ENCODE measurements at places on chromosomes 5 and 9.

GRCh38 chr5:11792621-11793020, 111.6 kb downstream of the CTNND2 start:
- no peak for DNase-seq

DNA sequence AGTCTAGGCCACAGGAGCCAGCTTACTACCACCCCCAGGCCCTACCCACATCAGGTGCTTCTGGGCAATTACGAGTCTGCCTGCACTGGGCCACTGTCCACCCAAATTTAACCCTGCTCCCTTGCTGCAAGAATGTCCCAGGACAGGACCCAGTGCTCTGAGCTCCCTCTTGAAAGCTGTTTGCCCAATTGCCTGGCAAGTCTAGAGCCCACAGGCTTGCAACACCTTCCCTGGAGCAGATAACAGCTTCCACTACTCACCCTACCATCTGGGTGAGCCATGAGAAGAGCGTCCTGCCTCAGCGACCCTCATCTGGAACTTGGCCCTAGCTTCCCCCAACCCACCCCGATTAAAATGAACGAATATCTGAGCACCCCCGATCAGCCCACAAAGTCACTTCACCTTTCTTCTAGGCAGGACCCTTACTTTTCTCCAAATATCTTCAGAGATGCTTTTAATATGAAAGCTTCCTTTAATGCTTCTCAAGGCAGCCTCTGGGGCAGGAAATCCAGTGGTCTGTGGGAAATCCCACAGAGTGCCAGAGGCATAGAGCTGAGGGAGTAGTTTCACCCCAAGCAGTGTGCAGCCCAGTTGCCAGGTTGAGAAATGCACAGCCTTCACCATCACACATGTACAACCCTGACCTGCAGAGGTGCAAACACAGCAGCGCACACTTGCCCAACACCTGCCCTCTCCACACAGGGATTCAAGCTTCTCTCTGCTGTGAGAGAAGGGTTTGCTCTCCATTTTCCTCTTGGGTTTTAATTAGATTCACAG, 10.6 kb downstream of the ACSL6 start:
- no peak for DNase-seq

DNA sequence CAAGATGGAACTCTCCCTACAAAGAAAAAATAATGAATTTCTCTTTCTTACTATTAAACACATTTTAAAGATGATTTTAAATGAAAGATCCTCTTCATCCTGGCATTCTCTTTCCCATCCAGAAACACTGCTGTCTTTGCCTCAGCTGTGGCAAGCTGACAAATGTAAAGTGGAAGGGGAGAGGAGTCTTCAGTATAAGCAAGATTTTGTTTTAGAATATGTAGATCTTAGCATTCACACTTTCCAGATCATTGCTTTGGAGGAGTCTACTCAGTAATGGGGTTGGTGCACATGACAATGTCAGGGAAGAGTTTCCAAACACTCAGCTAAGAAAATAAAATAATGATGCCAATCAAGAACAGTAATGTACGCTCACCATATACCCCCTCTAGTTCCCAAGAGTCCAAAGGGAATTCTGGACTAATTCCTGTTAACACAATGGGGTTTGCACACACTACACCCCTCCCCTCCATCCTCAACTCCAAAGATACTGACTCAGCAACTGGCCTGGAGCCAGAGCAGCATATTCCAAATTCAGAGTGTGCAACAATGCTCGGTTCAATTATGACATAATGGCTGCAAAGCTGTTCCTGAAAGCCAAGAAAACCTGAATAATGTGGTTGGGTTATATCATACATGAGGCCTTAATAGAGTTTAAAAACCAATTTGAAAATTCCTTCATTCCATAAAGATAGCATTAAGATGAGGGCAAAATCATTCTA, 4.6 kb downstream of the C5orf63 start:
- no peak for DNase-seq

DNA sequence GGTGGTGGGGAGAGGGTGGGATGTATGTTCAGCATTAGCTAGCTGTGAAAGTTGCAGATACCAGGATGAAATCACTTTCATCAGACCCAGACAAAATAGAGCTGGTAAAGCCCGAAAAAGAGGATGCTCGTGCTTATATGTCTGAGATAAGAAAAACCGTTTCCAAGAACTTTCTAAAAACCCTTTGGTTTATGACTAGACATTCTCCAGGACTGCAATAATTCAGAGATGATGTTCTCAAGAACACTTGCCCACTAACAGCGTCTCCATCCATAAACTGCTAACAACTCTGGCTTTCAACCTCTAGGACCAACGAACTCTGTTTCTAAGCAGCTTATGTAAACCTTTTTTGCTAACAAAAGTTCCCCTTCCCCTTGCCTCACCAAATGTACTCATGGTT, 8.4 kb upstream of the AMACR start:
- DNase-seq: no peak

GRCh38 chr5:133202066-133202665, 150.4 kb downstream of the HSPA4 start:
- DNase-seq: no peak

- no peak for DNase-seq
These were observed 338.2 kb downstream of the NFIB start for GRCh38 chr9:13975611-13976290.

DNA sequence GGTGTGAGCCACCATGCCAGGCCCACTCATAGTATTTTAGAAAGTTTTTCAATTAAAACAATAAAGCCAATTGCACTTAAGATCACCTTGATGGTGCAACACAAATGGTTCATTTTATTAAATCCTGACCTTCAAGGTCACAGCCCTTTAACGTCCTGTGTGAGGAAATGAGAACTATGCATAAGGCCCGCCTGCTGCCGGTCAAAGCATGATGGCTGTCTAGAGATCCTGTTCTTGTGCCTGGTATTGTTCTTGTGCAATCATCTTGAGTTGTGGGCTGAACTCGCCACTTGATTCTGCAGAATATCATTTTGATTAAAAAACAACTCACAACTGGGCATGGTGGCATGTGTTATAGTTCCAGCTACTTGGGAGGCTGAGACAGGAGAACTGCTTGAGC, 43.6 kb upstream of the FBXW11 start:
- no peak for DNase-seq
